ENCODE measurements at places on chromosomes 12 and 14.

DNA sequence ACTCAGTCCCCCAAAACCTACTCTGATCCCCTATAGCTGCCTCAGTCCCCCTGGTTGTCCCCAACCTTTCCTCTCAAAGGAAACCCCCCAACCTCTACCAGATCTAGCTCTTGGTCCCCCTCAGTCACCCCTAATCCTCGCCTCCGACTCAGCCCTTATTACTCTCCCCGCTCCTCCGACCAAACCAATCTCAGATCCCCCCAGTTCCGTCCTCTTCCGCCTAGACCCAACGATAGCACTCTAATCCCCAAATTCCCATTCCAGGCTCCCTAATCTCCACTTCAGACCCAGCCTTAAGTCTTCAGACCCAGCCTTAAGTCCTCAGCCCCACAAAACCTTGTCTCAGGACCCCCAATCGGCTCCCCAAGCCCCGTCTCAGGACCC, 612 bp downstream of the VPS37B start:
- no peak for DNase-seq

DNA sequence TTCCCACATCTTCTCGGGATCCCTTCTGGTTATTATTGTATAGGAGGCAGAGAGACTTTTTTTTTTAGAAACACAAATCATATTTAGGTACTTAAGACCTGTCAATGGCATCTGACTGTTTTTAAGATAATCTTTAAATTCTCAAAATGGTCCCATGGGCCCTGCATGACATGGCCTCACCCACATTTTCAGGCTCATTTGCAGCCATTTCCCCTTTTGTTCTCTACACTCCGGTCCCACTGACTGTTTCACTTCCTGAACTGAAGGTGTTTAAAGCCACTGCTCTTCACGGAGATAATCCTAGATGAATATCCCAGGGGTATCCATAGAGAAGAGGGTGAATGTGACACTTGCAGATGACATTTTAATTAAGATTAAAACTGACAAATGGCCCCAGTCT, 12.3 kb upstream of the C12orf71 start:
- no peak for DNase-seq

- no peak for DNase-seq
Observed at GRCh38 chr12:108782971-108783370, 51.7 kb upstream of the CORO1C start.

GRCh38 chr14:92750994-92751400, 2.6 kb upstream of the LGMN start:
- no peak for DNase-seq

GRCh38 chr12:87304406-87304805, 724.8 kb downstream of the C12orf50 start:
- DNase-seq, result no peak
